ENCODE measurements at places on chromosomes 3 and 15.

DNA sequence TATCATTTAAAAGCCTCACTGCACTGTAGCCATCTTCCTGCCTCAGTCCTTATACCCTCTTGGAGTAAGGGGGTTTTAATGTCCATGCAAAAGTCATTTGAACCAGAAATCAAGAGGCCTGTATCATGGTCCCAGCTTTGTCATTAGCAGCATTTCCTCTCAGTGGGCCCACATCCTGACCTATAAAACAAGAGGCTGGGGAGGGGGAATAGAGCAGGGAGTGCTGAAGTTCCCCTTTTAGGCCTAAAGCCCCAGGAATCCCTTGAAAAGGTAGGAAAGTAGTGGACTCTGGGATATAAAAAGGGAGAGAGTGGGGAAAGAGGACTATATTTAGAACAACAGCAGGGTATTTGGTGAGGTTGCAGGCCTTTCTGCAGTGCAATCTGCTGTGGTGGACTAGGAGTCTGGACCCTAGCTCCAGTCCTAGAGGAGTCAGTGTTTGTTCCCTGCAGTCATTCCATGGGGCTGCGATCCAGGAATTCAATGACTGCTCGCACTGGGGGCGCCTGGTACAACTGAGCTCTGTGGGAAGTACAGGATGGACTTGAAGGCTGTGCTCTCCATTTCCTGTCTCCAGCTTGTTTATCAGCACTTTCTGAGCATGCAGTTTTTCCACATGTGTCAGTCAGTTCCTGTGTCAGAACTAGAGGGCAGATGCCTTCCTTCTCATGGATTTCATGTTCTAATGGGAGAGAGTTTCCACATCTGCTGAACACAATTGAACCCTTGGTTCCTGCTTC lies 46.8 kb downstream of the PDHB start:
- DNase-seq, result no peak

DNA sequence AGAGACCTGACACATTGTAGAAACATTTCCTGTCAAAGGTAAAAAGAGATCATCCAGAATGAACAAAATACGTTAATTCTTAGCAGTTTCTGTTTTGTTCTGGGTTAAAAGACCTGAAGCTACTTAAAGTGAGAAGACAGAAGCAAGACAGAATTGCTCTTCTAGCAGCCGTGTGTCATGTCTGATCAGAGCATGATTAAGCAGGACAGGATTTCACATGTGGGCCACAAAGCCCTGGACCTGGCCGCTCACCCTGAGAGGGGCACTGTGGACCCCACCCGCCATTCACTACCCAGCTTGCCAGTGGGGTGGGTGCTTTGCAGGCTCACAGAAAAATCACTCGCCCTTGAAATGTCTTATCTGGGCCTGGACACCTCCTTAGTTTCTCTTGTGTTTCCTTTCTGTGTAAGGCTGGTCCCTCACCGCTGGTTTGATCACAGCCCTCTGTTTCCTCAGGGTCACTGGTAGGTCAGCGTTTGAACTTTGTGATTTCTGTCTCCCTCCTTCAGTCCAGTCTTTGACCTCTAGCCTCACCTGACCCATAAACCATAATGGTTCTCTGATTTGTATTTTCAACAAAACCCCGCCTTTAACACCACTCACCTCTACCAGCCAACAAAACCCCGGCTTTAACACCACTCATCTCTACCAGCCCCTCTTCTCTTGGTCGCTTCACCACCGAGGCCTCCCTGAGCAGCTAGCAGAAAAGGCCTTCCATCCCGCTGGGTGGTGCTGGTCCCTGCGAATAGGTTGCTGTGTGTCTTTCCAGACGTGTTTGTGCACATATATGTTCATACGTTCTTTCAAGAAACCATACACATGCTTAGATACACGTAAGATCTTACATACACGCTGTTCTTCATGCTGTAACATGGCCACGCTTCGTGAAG lies 185.0 kb downstream of the OR4M2 start:
- DNase-seq, result no peak

GRCh38 chr15:82554849-82555248 lies 14.6 kb upstream of the RPS17 start:
- no peak for DNase-seq

DNA sequence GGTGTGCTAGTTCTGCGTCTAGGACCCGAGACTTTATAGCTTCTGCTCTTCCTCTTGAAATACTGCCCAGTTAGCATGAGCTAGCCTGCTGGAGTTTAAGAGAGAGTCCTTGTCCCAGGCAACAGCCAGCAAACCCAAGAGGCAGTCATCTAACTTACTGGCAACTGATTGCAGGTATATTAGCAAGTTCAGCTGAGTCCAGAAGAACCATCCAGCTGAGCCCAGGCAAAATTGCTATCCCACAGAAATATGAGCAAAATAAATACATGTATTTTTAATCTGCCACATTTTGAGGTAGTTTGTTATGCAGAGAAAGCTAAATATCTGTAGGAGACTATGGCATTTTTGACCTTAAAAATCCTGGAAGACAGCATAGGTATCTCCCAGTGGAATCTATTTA lies 174.4 kb upstream of the CMC1 start:
- no peak for DNase-seq

DNA sequence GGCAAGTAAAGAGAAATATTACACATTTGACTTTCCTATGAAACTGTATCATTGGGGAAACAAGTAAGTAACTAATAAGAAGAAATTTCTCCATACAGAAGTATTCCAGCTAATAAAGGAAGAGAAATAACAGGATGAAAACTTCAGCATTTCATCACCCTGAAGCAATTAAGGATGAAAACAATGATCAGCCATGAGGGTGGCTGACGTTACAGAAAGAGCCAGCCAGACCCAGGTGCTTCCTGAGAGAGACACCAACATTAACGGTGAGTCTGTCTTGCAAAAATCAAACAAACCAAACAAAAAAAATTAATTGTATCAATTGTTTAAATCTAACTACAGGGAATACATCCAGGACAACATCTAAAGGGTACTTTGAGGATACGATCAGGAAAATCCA lies 190.0 kb downstream of the ARRDC4 start:
- no peak for DNase-seq

DNA sequence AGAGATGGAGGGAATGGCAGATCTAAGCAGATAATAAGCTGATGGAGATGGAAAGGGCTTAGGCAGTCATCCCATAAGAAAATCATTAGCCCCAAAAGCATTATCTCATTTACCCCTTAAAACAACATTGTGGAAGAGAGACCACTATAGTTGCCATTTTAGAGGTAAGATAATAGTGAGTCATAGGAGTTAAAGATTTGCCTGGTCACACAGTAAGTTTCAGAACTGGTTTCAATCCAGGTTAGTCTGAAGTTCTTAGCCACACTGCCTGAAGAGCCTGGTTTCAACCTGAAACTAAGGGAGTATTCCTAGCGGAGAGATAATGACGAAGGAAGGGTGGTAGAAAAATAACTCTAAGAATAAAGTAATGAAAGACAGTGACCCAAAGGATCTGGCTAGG lies 13.0 kb upstream of the UBR1 start:
- DNase-seq, result no peak

GRCh38 chr15:52225230-52225629 lies 34.0 kb upstream of the GNB5 start:
- DNase-seq, result no peak

DNA sequence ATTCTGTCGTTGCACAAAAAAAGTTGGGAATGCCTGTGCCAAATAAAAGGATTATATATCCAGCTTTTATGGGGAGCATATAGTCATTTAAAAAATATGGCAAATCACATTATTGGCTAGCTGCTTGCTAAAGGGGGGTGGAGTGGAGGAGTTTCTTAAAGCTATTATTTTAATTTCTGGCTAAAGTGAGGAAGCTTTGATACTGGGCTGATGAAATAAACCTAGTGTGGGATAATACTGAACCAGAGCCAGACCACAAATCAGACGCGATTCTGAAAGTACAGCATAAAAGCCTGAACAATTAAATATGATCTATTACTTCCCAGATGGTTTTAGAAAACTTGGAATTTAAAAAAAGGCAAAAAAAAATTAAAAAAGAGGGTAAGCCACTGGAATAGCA lies 14.4 kb downstream of the POLR2M start:
- DNase-seq, result no peak

GRCh38 chr15:77778802-77779201 lies 146.1 kb upstream of the LINGO1 start:
- no peak for DNase-seq

DNA sequence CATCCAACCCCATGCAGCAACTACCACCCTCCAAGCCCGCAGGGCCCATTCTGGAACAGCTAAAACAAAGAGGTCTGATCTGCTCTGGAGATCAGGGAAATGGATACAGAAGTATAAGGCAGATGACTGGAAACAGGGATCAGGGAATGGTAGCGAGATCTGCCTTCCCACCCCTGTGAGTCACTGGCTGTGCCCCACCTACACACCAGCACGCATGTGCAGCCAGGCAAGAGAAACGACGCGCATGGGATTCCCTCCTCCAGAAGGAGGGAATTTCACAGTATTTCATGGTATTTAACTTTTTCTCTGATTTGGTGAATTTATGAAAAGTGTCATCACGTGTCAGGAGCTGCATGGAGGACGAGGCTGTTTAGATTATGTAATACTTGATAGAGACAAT lies 116.7 kb downstream of the ARRDC4 start:
- DNase-seq, result no peak

DNA sequence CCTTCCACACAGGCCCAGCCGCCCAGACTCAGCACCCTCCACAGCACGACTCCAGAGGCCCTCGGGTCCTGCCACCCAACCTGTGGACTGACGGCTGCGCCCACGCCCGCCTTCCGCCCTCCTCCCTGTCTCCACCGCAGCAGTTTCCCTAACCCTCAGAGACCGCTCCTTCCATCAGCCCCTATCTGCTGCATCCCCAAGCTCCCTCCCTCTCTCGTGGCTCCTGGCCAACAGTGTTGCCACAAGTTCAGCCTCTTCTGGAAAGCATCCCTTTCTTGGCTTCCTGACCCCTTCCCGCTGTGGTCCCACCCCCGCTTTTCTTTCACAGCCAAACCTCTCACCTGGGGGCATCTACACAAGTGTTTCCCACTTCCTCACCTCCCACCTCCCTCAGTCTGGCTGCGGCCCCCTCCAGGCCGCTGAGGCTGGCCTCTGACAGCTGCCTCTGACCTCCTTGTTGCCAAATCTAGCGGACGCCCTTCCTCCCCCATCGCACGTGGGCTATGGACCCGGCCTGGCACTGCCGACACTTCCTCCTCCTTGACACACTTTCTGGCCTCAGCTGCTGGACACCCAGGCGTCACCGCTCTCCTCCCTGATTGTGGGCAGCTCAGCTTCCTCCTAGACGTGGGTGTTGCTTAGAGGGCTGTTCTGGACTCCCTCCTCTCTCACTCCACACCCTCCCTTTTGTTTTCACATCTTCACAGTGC lies 168.8 kb upstream of the TLE3 start:
- no peak for DNase-seq

DNA sequence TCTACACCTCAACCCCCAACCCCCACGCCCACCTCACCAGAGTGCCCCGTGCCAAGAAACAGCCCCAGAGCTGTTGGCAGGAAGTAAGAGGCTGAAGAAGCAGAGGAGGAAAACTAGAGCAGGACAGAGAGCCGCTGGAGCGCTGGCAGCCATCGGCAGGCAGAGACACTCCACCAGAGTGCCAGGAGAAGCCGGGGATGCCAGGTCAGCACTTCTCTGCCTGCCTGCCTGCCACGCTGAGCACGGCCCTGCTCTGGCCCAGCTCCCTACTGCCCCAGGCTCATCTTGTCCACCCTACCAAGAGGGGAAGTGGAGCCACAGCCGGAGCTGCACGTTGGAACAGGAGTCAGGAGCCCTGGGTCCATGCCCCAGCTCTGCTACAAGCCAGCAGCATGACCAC lies 29.7 kb downstream of the CACNA2D2 start:
- no peak for DNase-seq

DNA sequence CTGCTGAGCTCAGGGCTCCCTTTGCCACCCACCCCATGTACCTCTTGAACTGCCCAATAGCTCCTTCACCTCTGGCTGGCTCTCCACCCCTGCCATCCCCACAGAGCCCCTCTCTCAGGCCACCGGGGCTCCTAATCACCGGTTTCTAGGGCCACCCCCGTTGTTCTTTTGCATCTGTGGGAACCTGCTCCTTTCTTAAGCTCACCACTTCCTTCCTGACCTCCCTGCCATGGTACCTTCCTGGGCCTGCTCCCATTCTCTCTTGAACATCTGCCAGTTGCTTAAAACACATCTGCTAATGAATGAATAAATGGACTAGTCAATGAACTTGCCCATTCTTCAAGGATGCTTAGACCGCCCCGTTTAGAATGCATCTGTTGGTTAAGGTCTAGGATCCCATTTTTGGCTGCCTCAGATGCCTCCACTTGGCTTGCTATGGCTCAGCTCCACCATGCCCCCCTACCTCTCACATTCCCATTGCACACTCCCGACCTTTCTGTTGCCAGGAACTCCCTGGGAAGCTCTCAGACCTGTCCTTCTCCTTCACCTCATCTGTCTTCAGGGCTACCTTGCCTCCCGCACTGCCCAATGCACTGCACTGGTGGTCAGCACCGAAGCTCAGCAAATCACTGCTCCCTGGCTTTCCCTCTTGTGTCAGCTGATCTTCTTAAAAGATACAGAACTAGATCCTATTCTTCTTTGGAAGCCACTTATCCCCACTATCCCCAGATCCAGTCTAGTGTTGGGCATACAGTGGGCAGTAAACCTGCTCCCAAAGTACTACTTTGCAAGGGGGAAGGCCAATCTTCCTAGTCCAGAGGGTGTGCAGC lies 9.1 kb downstream of the AMOTL2 start:
- no peak for DNase-seq

DNA sequence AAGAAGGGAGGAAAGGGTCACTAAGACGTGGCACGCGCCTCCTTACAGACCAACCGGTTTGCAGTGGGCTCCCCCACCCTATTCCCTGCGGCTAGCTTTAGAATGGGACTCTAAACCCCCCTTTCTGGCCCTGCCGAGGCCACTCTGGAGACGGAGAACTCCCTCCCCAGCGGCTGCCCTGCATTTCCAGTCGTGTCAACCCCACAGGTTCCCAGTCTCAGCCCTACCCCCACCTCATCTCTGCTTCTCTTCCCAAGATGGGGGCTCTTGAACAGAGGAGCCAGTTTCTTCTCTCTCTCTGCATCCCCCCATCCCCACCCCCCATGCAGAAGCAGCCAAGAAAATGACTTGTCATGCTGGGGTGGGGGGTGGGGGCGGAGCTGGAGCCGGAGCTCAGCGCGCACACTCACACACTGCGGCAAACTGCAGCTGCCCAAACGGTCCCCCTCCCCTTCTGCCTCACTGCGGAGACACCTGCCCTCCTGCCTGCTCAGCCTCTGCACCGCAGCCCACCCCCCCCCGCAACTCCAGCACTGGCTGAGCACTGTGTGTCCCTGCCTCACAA lies 871 bp downstream of the MAP1A start:
- DNase-seq, result no peak

DNA sequence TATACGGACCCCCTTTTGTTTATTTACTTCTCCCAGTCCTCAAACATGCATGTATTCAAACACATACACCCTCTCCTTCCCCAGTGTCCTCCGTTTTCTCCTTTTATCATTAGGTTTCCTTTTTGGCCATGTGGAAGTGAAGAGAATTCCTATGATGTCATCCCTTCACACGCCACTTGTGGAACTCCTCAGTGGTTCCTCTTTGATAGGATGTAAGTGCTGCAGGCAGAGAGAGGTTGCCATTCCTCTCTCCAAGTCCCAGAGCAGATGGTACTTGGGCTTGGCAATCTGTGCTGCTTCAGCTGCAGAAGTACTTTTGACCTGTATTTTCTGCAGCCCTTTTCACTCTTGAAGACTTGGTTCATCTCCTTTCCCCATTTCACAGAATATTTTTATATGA lies 32.9 kb upstream of the CRTC3 start:
- no peak for DNase-seq

Measured in activated gamma-delta T cell (primary cell).